ENCODE measurements at places on chromosomes 11 and 22.

- no peak for DNase-seq
Observed at GRCh38 chr22:42626431-42626830, 11.7 kb upstream of the POLDIP3 start.

- no peak for DNase-seq
Observed at GRCh38 chr11:121657146-121657545, 204.4 kb upstream of the SORL1-AS1 start.

- DNase-seq, result no peak
Observed at GRCh38 chr11:129766898-129767604, 48.6 kb upstream of the TMEM45B start.

GRCh38 chr11:126080161-126080941 lies 17.7 kb upstream of the CDON start:
- DNase-seq, result no peak

DNA sequence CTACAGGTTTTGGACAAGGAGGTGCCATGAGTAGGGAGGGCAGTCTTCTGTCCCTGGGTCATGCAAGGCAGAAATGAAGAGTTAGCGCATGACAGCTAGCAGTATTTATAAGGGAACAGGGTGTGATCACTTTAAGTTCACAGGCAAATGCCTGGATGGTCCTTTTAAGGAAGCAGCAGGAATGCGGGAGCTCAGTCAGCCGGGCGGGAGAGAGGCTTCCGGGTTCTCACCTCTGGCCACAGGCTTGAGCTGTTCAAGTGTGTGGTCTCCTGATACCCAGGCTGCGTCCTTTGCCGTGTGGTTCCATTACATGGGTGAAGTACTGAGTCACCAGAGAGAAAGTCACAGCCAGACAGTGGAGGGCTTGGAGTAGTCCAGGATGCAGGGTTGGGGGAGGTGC lies 105.4 kb downstream of the BCR start:
- DNase-seq, result no peak

- no peak for DNase-seq
Observed at GRCh38 chr11:77519847-77520246, 46.0 kb upstream of the PAK1 start.

GRCh38 chr11:1435820-1436467 lies 46.2 kb downstream of the BRSK2 start:
- DNase-seq, result no peak

DNA sequence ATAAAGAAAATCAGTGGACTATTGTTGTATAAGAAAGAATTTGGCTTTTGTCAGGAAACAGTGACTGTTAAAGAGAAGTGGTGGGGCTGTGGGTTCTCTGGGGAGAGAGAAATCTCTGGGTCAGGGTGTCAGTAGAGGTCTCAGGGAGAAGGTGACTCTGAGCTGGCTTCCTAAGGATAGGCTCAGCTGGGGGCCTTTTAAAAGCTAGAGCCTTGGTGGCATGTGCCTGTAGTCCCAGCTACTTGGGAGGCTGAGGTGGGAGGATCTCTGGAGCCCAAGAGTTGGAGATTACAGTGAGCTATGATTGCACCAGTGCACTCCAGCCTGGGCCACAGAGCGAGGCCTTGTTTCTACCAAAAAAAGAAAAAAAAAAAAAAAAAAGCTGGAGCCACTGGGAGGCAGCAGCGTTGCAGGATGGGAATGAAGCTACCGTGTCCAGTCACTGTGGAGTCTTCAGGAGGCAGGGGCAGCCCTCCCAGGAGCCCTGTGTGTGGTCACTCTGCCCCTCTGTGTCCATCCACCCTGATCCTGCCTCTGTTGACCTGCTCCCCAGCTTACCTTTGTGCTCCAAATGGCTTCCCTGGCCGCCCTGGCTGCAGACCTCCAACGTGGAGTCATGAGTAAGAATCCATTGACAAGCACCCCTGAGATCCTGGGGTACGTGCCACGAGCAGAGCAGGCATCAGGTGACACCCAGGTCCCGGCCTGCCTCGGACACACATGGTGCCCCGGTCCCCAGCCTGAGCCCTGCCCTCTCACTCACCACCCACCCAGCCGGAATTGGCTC lies 5.4 kb upstream of the MIF start:
- no peak for DNase-seq

DNA sequence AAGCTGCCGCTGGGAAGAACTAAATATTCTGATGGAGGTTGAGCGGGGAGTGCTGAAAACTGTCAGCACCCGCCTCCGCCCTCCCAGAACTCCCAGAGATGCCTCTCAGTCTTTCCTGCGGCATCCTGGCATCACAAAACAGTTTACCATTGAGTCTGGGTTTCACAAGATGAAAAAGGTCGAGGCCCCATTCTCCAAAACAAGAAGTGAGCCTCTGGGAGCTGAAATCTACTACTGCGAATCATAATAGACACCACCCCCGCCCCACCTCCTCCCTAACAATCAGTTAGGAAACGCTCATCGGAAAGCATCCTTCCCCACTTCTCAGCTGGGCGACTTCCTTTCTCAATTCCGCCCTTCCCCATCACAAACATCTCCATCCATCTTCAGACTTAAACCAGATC lies 1.0 kb downstream of the SUN2 start:
- DNase-seq, result no peak

- DNase-seq, result no peak
Observed at GRCh38 chr22:34971456-34971855, 94.5 kb upstream of the ISX start.

- no peak for DNase-seq
Observed at GRCh38 chr11:34926831-34927132, 10.4 kb downstream of the PDHX start.

DNA sequence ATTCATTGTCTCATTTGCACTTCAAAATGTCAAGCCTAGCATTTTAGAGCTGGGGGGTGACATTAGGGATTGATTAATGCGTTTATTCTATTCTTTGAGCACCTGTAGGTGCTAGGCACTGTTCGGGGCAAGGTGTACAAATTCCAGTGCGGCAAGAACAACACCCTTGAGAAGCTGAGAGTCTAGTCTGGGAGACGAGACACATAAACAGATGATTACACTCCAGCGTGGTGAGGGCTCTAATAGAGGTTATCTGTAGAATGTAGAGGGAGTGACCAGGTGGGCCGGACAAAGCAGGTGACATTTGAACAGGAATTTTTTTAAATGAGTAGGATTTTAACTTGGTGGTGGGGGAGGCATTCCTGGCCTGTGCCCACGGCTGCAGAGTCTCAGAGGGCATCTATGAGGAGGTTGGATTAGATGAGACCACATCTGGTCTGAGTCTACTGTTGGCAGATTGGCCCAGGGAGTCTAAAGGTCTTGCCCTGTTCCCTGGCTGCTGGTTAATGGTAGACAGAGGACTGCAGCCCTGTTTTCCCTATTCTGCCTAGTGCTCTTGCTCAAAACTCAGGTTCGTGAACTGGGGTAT lies 970 bp downstream of the CAT start:
- DNase-seq, result no peak

- no peak for DNase-seq
Observed at GRCh38 chr11:72582206-72583176, 91.7 kb downstream of the PDE2A start.

GRCh38 chr22:33247758-33248157 lies 189.6 kb upstream of the SYN3 start:
- DNase-seq, result peak; percentile 38

GRCh38 chr11:70913715-70914231 lies 338.6 kb downstream of the SHANK2 start:
- no peak for DNase-seq

GRCh38 chr11:75797116-75797515 lies 17.9 kb upstream of the UVRAG start:
- no peak for DNase-seq

- no peak for DNase-seq
Observed at GRCh38 chr11:133011604-133012003, 520.7 kb downstream of the OPCML start.

DNA sequence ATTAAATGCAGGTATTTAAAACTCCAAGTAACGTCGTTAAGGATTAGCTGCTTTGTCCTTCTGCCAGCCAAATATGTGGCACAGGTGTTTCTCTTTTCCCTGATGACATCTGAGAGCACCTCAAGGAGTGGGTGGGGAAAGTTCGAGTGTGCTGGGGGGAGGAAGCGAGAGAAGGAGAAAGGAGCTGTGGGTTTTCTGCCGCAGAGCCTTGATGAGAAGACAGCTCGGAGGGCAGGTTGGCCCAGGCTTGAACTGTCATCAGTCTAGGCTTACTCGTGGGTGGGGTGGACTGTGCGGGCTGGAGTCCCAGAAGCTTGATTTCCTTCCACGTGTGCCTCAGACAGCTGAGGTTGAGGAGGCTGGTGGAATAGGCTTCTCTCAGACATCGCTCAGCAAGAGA lies 15.2 kb upstream of the SORL1-AS1 start:
- peak; percentile 81 for DNase-seq

GRCh38 chr11:46295312-46296058 lies 18.0 kb downstream of the CREB3L1 start:
- peak; percentile 82 for DNase-seq

- no peak for DNase-seq
Observed at GRCh38 chr11:110286298-110287040, 9.9 kb downstream of the RDX start.

DNA sequence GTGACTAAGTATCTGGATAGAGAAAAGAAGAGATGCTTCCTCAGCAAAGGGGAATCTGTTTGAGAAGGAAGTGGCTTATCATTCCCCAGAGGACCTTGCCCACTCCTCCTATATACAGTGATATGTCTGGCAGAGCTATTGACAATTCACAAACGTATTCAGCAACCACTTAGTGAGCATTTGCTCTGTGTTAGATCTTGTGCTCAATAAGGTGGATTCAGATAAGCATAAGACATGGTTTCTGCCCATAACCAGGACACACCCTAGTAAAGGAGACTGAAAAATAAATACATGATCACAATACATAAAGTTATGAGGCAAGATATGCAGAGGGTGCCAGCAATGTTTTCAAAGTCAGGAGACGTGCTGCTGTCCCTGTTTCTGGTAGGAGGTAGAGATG lies 1.4 kb downstream of the TMEM9B start:
- no peak for DNase-seq

GRCh38 chr11:21174781-21175180 lies 505.4 kb downstream of the NELL1 start:
- no peak for DNase-seq

GRCh38 chr11:32256466-32256865 lies 165.6 kb downstream of the RCN1 start:
- no peak for DNase-seq

- DNase-seq, result no peak
Observed at GRCh38 chr11:27886857-27887256, 186.6 kb upstream of the BDNF start.

- DNase-seq, result no peak
Observed at GRCh38 chr11:99148352-99148751, 127.6 kb downstream of the CNTN5 start.

GRCh38 chr11:71372693-71373657 lies 75.2 kb downstream of the DHCR7 start:
- no peak for DNase-seq

GRCh38 chr22:44460691-44461375 lies 37.2 kb downstream of the RTL6 start:
- DNase-seq, result no peak

DNA sequence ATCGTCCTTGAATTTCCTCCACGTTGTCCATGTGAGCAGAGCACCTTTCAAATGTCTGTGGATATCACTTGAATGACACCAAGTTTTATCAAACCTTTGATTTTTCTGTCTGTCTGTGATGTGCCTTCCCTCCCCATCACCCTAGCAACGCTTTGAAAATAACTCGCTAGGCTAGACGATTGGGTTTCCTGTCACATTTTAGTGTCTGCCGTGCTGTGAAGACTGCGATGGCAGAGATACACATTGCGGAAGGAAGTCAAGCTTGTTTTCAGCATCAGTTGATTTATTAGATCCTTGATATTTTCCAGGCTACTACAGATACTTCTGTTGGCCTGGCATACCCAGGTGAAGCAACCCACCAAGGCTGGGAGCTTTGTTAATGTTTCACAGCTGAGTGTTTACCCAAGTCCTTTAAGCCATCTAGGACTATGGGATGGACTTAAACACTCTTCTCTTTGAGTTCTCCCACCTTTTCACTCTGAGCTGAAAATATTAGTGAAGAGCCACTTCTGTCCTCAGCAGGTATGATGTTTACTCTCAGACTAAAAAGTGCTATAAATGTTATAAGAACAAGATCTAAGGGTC lies 93.6 kb upstream of the CD44 start:
- DNase-seq, result no peak

GRCh38 chr22:36510384-36510783 lies 3.5 kb upstream of the FOXRED2 start:
- no peak for DNase-seq

DNA sequence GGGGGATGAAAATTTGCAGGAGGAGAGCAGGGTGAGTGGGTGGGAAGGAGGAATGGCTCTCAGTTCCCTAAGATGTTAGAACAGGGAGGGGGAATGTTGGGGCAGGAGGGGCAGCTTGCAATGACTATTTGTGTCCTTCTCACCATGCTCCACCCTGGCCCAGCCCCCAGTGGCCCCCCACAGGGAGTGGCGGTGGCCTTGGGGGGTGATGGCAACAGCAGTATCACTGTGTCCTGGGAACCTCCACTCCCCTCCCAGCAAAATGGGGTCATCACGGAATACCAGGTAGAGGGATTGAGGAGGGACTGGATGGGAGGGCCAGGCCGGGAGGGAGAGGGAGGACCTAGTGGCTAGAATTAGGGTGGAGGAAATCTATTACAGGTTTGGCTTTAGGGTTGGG lies 10.2 kb downstream of the ROBO3 start:
- DNase-seq, result no peak

DNA sequence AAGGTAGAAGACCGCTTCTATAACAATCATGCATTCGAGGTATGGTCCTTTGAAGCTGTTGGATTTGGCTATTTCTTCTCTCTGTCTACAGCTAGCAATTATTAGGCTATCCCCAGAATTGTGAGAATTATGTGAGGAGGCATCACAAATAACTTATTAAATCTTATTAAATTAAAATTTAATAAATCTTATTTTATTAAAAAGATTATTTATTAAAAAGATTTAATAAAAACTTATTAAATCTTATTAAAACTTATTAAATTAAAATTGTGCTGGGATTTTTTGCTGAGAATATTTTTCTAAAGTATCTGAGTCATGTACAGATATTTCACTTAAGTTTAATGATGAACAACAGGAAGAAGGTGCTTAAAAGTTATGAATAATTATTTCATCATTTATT lies 7.7 kb downstream of the SPA17 start:
- no peak for DNase-seq

DNA sequence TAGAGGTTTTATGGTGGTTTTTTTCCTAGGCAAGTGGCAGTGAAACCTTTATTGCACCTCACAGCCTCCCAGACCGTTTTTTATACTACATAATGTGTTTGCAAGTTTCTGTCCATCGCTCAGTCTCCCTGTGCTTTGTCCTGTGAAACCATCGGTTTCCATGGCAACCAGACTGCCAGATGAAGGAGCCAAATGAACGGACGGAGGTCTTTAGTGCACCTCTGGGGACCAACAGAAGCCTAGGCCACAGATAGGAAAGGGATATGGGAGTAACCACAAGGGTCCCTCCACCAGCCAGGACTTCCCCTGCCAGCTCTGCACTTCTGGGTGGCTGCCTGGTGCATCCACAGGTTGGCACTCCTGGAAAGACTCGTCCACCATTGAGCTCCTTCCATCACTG lies 165.0 kb downstream of the CHST1 start:
- no peak for DNase-seq

- DNase-seq, result no peak
Observed at GRCh38 chr22:26658161-26658560, 773 bp downstream of the MIAT start.

GRCh38 chr22:17113600-17113999 lies 7.6 kb downstream of the TMEM121B start:
- no peak for DNase-seq

All from GM10248 (cell line).